Activated T-helper 2 cell treated with anti-CD3 and anti-CD28 coated beads, Interferon-gamma antibody, Interleukin-2, Interleukin-4, amounts not matched to agents 10 μg/mL and 5 μg/mL and 100 μg/mL, durations not matched to agents 14 hours and 24 hours and 36 hours (primary cell): ENCODE measurements at places on chromosomes 5 and 9. TPM values are rescaled to one million over a fixed set of nuclear protein-coding genes. Genes with fewer than 3 reads are reported as not detected.

Gene FOXD4L5
- total RNA-seq: 0.09 and 0.23 TPM in 2 replicates

Gene SPATA31A3
- not detected in 2 replicates for total RNA-seq

Gene MARCHF3
- total RNA-seq: 1.9 and 2.1 TPM in 2 replicates

DNA sequence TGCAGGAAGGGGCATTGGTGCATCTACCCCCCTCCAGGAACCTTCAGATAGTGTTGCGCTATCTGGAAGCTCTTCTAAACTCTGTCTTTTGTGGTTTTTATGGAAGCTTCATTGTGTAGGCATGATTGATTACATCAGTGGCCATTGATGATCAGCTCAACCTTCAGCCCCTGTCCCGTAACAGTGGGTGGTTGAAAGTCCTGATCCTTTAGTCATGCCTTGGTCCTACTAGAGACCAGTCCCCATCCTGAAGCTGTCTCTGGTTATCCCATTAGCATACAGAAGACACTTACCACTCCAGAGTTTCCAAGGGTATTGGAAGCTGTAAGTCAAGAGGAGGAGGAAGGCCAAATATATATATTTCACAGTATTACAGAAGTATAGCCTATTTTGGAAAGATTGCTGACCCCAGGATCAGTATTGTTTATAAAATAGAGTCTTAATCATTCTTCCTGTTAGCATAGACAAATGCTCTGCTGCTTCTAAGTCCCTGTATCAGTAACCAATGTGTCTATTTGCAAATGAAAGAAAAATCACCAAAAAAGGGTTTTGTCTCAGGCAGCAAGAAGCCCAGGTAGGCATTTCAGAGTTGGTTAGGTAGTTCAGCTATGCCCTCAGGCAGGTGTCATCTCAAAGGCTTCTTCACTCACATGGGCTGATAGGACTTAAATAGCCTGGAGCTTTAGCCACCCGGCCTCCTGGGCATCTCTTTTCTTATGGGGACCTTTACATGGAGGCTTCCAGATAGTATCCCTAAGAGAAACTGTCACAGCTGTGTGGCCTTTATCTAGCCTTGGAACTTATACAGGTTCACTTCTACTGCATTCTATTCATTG, 41.6 kb downstream of the SPIN1 start:
- DNase-seq: no peak

DNA sequence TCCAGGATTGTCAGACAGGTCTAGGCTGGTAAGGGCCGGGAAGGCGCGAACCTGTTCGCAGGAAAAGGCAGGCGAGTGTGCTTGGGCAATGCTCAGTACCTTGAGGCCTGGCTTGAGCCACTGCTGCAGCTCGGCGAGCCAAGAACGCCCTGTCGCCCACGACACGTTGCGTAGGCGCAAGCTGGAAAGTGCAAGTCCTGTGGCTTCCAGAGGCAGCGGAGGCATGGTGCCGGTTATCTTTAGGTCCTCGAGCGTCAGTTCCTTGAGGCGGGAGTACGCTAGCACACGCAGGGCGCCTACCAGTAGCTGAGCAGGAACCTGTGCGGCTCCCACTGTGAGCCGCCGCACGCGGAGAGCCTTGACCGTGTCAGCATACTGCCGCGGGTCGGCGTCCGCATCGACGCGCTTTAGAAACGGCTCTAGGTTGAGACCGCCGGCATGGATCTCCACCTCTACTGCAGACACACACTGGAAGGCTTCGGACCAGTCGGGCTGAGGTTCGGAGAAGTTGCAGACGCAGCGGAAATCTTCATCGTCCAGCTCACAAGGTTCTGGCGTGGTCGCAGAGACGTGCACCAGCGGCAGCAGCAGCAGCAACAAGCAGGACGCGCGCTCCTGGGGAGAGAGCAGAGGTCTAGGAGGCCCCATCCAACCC, 482 bp downstream of the CD14 start:
- peak; percentile 27 for DNase-seq

DNA sequence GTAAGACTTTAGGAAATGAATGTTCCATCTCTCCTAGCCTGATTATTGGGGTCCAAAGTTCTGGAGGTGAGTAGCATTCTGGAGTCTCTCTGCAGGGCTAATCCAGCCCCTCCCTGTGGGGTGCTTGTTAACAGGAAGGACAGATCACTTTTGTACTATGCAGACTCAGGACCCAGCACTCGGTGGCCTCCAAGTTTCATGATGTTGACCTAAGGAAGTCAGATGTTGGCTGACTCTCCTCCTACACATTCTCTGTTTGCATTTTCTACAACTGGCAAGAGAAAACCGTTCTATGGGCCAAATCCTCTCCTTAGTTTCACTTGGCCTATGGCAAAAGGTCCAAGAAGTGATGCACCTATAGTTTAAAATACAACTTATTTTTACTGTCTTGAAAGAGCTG, 5.5 kb upstream of the PDE8B start:
- DNase-seq: no peak

GRCh38 chr9:37163299-37163698, 42.9 kb downstream of the ZCCHC7 start:
- DNase-seq: no peak

- no peak for DNase-seq
These were observed 9.7 kb downstream of the DCANP1 start for GRCh38 chr5:135437422-135437795.

DNA sequence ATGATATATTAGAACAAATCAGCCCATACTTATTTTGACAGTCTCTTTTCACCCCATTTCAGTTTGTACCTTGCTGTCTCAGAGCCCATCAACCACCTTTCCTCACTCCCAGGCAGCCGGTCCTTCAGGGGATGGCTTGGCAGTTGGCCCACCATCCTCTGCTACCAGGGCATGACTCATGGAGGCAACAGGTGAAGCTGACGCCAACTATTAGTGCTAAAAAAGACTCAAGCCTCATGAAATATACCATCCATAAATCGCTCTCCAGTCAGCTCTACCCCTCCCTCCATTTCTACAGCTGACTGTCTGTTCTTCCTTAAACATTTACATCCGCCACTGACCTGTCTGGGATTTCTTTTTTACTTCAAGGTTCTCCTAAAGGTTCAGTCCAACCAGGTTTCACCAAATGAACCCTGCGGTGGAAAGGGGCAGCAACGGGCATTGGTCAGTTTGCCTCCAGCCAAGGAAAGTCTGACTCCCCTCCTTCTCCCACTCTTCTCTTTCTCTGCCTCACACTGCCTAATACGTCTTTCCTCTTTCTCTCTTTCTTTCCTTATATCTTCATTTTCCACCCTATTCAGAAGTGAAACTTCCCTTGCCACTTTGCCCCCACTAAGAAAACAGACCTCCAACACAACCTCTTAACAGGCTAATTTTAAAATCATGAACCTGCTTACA, 439.1 kb downstream of the RAB3C start:
- DNase-seq: no peak

DNA sequence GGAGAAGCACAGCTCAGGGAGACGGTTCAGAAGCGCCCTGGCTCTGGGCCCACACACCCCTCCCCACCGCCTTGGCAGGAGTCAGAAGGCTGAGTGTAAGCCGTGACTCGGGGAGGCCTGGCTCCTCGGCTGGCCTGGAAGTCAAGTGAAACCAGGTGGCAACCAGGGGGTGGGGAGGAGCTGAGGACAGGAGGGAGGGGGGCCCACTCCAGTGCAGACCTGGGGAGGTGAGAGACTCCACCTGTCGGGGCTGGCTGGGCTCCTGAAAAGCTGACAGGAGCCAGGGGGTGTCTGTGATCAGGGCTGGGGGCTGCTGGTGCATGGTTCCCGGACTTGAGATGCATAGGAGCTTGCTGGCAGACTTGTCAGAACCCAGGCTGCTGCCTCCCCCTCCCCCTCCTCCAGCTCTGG, 150.2 kb upstream of the PHYKPL start:
- no peak for DNase-seq

DNA sequence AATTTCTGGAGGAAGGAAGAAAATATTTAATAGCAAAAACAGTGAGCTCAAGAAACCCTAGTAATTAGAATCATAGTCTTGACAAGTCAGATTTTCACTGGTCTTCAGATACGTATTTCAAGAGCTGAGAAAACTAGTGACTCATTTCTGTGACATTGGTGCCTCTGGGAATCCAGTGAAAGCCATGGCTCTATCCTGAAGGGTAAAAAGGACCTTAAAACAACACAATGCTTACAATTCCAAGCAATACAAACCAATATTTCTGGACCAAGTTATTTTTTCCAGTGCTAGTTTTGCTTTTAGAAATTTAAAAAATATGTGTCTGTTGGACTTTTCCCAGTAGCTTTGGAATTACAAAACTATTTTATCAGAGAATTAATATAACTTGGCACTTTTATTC, 140.3 kb downstream of the LPAR1 start:
- no peak for DNase-seq
